IMR-90 (cell line): ENCODE measurements at places on chromosomes 3 and 15. TPM values are rescaled to one million over a fixed set of nuclear protein-coding genes. Genes with fewer than 3 reads are reported as not detected.

ARL13B gene
- 2.7 and 6.7 TPM in 2 replicates for total RNA-seq

GRAMD2A gene
- total RNA-seq: under 0.01 and 0.18 TPM in 2 replicates

SEC22A gene
- 36.0 and 38.6 TPM in 2 replicates for total RNA-seq

STRIT1 gene
- not detected in 2 replicates for total RNA-seq

FEZF2 gene
- not detected in 2 replicates for total RNA-seq

LIPH gene
- 0.28 and 0.36 TPM in 2 replicates for total RNA-seq

EIF5A2 gene
- total RNA-seq: 7.7 and 15.0 TPM in 2 replicates

RAB5A gene
- total RNA-seq: 46.4 and 82.8 TPM in 2 replicates

MNS1 gene
- 0.36 and 0.83 TPM in 2 replicates for total RNA-seq

CPNE9 gene
- not detected in 2 replicates for total RNA-seq

CCK gene
- total RNA-seq: not detected in 2 replicates

ITIH1 gene
- not detected in 2 replicates for total RNA-seq

TLR9 gene
- not detected in 2 replicates for total RNA-seq

CEMIP gene
- total RNA-seq: 51.9 and 63.8 TPM in 2 replicates

TMEM266 gene
- total RNA-seq: under 0.01 TPM in 1 of 2 replicates, not detected in the other
